ENCODE measurements at places on chromosomes 1 and 21.

DNA sequence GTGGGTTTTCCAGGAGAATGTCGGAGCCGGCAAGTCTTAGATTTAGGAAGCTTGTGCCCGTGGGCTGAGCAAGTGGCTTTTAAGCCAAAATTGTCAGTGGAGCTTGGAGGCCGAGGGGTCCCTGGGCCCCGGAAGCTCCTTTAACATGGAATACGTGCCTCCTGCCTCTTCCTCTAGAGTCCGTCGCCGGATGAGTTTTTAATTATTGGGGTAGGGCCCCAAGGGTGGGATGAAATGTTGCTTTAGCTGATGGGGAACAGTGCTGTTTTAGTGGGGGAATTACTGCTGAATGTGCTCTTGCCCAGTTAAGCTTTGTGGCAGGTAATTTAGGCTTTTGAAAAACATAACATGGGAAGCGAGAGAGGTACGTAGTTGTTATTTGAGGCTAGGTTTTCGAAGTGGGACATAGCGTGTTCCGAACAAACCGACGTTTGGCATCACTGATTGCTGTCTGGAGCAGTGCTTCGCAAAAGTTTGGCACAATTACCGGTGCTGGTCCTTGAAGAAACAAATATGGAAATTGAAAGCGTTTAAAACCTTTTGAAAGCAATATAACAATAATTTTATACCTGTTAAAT lies 786 bp downstream of the RPL5 start:
- peak overlapping the region; percentile 98 for H3K27ac ChIP-seq
- peak overlapping the region; percentile 100 for H3K4me3 ChIP-seq
- H3K27me3 ChIP-seq: no peaks in the 10 kb centered on the region
- peaks cover 9% of the 10 kb centered on the region for H3K4me1 ChIP-seq
- DNase-seq: no peak

DNA sequence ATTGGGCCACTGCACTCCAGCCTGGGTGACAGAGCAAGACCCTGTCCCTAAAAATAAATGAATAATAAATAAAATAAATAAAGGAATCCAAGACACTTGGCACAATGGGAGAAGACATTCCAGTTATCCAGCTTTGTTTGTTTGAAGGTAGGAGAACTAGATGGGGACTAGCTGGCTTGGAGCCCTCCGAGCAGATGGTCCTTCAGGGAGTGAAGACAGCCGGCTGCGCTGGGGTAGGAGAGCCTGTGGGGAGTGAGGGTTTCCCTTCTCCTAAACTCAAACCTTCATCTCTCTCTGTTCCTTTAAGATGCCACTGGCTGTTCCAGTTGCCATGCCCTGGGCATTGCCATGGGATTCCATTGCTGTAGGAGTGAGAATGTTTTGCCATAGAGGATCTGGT lies 120.6 kb downstream of the NAV1 start:
- H3K27ac ChIP-seq: no peak overlapping the region
- H3K4me3 ChIP-seq: no peak overlapping the region
- no peaks in the 10 kb centered on the region for H3K36me3 ChIP-seq
- H3K27me3 ChIP-seq: no peaks in the 10 kb centered on the region

- no peak overlapping the region for H3K27ac ChIP-seq
- no peak for DNase-seq
- no peaks in the 10 kb centered on the region for H3K36me3 ChIP-seq
- no peak overlapping the region for H3K4me3 ChIP-seq
- H3K4me1 ChIP-seq: peaks cover 1% of the 10 kb centered on the region
- no peaks in the 10 kb centered on the region for H3K27me3 ChIP-seq
These were observed 72.6 kb downstream of the TENT5C start for GRCh38 chr1:117678246-117678977.

- H3K27ac ChIP-seq: no peak overlapping the region
- H3K4me3 ChIP-seq: no peak overlapping the region
- H3K36me3 ChIP-seq: no peaks in the 10 kb centered on the region
- no peaks in the 10 kb centered on the region for H3K27me3 ChIP-seq
These were observed 7.3 kb upstream of the TARS2 start for GRCh38 chr1:150479927-150480352.

- no peaks in the 10 kb centered on the region for H3K27me3 ChIP-seq
- DNase-seq: no peak
- H3K4me1 ChIP-seq: peaks cover 19% of the 10 kb centered on the region
- peaks cover 10% of the 10 kb centered on the region for H3K36me3 ChIP-seq
These were observed 26.6 kb downstream of the DOP1B start for GRCh38 chr21:36183144-36183795.

- H3K4me3 ChIP-seq: no peak overlapping the region
- H3K4me1 ChIP-seq: peaks cover 32% of the 10 kb centered on the region
- no peaks in the 10 kb centered on the region for H3K27me3 ChIP-seq
These were observed 148.5 kb downstream of the DHRS3 start for GRCh38 chr1:12469493-12469892.

- H3K4me1 ChIP-seq: peaks cover 5% of the 10 kb centered on the region
- DNase-seq: no peak
- no peak overlapping the region for H3K27ac ChIP-seq
- H3K36me3 ChIP-seq: no peaks in the 10 kb centered on the region
- H3K4me3 ChIP-seq: no peak overlapping the region
- no peaks in the 10 kb centered on the region for H3K27me3 ChIP-seq
These were observed 40.2 kb upstream of the MACF1 start for GRCh38 chr1:39164256-39164655.

DNA sequence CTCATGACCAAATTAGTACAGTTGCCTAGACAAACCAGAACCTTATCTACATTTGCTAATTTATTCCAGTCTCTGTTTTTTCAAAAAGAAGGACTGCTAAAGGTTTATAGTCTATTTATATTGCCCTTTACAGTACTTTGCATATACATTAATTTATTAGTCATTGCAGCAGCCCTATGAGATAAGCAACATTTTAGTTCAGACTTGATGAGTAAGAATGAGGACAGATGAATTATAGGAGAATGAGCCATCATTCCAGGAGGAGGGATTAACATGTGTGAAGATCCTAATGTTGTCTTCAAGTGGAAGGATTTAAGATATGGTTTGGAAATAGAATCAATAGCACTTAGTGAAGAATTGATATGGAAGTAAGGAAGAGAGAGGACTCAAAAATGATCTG lies 152.4 kb downstream of the KCTD3 start:
- no peak overlapping the region for H3K4me3 ChIP-seq
- H3K36me3 ChIP-seq: no peaks in the 10 kb centered on the region
- no peaks in the 10 kb centered on the region for H3K27me3 ChIP-seq
- no peak overlapping the region for H3K27ac ChIP-seq
- H3K4me1 ChIP-seq: no peaks in the 10 kb centered on the region

DNA sequence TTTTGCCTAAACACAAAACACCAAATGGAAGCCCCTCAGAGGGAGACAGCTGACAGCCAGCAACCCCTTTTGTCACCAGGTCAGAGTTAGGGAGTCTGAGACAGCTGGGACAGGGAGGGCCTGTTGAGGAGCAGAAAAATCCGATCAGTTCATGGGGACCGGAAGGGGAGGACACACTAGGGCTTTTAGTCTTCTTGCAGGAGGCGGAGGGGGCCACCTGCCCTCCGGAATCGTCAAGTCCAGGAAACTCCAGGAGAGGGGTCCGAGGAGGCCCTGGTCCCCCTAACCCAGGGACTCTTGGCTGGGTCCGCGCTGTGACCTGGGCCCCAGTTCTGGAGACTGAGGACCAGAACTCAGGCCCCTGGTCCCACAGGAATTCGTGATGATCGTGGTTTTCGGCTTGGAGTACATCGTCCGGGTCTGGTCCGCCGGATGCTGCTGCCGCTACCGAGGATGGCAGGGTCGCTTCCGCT lies 34.2 kb downstream of the KCNQ4 start:
- H3K27ac ChIP-seq: no peak overlapping the region
- H3K4me3 ChIP-seq: peak overlapping the region; percentile 38
- peaks cover 7% of the 10 kb centered on the region for H3K27me3 ChIP-seq
- peaks cover 21% of the 10 kb centered on the region for H3K4me1 ChIP-seq
- no peaks in the 10 kb centered on the region for H3K36me3 ChIP-seq
- no peak for DNase-seq

DNA sequence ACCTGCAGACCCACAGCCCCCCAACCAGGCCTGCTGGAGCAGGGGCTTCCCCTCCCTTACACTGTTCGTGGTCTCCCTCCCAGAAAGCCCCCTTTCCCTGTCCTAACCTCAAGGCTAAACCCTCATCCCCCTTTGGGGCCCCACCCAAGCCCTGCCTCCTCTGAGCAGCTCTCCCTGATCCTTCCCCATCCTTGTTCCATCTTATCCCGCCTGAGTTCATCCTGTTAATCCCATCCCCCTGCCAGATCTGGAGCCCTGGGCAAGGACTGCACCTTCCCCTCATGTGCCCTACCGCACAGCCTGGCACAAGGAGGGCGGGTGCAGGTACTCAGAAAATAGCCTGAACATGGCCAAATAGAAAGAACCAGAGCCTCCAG lies 6.9 kb upstream of the TNNT2 start:
- no peaks in the 10 kb centered on the region for H3K27me3 ChIP-seq
- DNase-seq: no peak
- no peaks in the 10 kb centered on the region for H3K36me3 ChIP-seq
- H3K27ac ChIP-seq: no peak overlapping the region

DNA sequence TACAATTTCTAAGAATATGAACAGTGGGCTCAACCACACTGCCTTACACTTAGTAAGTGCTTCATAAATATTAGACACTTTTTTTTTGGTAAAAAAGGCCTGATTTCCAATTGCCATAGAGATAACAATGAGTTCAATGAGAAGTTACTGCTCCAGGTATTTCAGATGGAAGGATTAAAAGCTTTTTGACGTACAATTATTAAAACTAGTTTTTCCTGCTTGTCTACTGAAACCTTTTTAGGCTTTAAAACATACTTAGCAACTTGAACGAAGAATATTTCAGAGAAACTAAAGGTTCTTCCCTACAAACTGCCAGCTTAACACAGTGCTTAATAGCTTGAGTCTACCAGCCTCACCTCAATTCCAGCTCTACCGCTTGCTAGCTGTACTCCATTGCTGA lies 43.7 kb downstream of the TRIT1 start:
- peaks cover 12% of the 10 kb centered on the region for H3K4me1 ChIP-seq
- H3K27ac ChIP-seq: no peak overlapping the region
- H3K27me3 ChIP-seq: no peaks in the 10 kb centered on the region
- no peak overlapping the region for H3K4me3 ChIP-seq
- no peak for DNase-seq
- peaks cover 39% of the 10 kb centered on the region for H3K36me3 ChIP-seq

DNA sequence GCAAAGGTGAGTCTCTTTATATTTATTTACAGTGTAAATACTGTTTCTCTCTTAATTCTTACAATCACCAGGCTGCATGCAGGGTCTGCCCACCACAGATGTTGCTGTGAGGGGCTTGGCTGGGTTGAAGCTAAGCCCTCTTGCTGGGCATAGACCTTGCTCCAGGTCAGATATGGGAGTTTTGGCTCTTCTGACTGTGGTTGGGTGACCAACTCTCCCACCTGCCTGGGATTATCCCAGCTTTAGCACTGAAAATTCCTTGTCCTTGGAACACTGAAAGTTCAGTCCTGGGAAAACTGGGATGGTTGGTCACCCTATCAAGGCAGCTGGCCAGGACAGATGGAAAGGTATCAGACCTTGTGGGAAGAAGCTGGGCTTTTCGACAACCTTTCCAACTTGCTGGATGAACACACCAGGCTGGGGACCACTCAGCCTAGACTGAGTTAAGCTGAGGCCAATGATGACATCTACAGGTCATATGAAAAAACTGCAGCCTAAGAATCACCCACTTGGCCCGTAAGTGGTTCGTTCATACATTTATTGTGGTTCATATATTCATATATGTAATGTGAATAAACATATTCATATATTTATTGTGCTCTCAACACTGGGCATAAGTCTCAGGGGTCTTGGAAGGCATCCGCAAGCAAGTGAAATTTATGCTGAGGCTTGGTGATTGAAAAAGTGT lies 26.6 kb upstream of the HPDL start:
- DNase-seq: peak; percentile 90
- no peaks in the 10 kb centered on the region for H3K27me3 ChIP-seq
- no peaks in the 10 kb centered on the region for H3K36me3 ChIP-seq
- H3K4me1 ChIP-seq: peaks cover 17% of the 10 kb centered on the region

- no peaks in the 10 kb centered on the region for H3K36me3 ChIP-seq
- DNase-seq: no peak
- H3K4me1 ChIP-seq: no peaks in the 10 kb centered on the region
- H3K4me3 ChIP-seq: no peak overlapping the region
- no peak overlapping the region for H3K27ac ChIP-seq
These were observed 212.3 kb downstream of the HHIPL2 start for GRCh38 chr1:222335586-222335985.

DNA sequence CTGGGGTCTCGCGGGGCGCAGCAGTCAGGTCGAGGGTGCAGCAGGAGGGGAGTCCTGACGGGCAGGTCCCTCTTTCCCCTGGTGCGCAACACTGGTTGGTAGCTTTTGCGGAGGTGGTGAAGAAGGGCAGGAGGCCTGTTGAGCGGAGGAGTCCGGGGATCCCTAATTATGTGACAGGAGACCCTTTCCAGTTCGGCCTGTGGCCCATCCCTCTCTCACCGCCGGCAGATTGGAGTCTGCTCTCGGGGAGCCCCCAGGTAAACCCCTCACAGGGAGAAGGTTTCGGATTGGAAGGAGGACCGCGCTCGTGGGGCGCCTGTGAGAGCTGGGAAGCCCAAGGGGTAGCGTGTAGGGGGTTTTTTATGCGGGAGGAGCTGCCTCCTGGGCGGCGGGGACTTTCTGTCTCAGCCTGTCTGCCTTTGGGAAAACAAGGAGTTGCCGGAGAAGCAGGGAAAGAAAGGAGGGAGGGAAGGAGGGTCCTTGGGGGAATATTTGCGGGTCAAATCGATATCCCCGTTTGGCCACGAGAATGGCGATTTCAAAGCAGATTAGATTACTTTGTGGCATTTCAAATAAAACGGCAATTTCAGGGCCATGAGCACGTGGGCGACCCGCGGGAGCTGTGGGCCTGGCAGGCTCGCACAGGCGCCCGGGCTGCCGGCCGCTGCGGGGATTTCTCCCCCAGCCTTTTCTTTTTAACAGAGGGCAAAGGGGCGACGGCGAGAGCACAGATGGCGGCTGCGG lies 9.5 kb downstream of the SIM2 start:
- peaks cover 75% of the 10 kb centered on the region for H3K27me3 ChIP-seq
- no peak for DNase-seq
- no peak overlapping the region for H3K4me3 ChIP-seq
- H3K4me1 ChIP-seq: no peaks in the 10 kb centered on the region
- no peak overlapping the region for H3K27ac ChIP-seq

- H3K27ac ChIP-seq: no peak overlapping the region
- no peaks in the 10 kb centered on the region for H3K27me3 ChIP-seq
- H3K4me3 ChIP-seq: no peak overlapping the region
- no peaks in the 10 kb centered on the region for H3K36me3 ChIP-seq
- no peak for DNase-seq
These were observed 269.7 kb downstream of the LMO4 start for GRCh38 chr1:87598429-87598828.

DNA sequence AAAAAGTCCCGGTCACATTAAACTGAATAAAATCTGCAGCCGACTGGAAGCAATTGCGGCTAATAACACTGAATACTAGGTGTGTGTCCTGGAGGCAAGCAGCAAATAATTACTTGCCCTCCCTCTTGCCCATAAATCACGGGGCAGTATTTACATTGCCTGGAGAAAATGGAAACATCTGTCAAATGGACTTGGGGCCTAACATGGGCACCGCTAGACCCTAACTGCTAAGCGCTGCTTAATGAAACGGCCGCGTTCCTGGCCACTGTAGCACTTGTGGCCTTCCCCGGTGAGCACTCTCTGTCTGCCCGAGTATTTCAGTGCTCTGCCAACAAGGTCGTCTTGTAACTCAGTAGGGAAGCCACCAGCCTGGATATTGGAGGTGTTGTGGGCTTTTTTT lies 23.9 kb upstream of the KNCN start:
- H3K27me3 ChIP-seq: no peaks in the 10 kb centered on the region
- DNase-seq: no peak
- no peak overlapping the region for H3K4me3 ChIP-seq
- H3K4me1 ChIP-seq: no peaks in the 10 kb centered on the region
- H3K27ac ChIP-seq: no peak overlapping the region

Data from common myeloid progenitor, CD34-positive (primary cell).